SK-N-DZ (cell line): ENCODE measurements at places on chromosomes 3 and 15.

- no peak for DNase-seq
Measured at GRCh38 chr3:183265157-183265642, 12.1 kb downstream of the B3GNT5 start.

- no peak for DNase-seq
Measured at GRCh38 chr3:112489674-112490479, 9.4 kb downstream of the BTLA start.

- DNase-seq: peak; percentile 49
Measured at GRCh38 chr3:123152687-123153086, 49.1 kb upstream of the SEC22A start.

DNA sequence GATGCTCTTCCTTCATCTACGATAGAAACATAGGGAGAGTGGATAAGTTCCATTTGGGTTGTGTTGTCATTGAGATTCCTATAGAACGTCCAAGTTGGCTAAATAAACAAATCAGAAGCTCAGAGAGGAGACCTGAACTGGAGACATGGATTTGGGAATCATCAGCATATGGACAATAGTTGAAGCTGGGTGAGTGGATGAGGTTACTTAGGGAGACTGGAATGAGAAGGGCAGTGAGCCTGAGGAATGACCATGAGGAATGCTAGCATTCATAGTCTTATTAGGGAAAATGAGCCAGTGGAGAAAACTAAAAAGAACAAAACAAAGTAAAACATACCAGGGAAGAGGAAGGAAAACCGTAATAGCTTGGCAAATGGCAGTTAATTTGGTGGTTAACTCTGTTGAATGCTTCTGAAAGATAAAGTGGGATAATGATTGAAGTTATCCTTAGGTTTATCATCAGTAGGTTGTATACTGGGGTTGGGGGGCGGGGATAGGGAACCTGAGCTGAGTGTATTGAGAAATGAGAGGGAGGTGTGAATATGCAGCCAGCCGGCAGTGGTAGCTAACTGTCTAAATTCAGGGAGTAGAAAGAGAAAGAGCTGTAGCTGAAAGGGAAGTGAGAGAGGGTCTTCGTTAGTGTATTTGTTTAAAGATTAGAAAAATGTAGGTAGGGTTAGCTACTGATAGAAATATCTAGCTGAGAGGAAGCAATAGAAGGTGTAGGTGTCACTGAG, 74.6 kb downstream of the ARHGEF26 start:
- DNase-seq: no peak

DNA sequence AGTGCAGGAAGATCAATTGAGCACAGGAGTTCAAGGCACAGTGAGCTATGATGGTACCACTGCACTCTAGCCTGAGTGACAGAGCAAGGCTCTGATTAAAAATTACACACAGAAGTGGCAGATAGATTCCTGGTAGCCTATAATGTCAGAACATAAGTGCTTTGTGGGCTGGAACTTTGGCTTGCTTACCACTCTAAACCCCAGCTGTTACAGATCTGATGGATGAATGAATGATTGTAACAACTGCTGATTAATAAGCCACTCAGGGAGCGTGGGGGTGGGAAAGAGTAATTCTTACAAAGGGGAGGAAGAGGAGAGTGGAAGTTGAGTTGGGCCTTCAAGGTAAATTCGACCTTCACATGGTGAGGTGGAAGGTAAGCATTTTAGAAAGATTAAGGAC, 40.9 kb upstream of the PTPN23 start:
- no peak for DNase-seq

DNA sequence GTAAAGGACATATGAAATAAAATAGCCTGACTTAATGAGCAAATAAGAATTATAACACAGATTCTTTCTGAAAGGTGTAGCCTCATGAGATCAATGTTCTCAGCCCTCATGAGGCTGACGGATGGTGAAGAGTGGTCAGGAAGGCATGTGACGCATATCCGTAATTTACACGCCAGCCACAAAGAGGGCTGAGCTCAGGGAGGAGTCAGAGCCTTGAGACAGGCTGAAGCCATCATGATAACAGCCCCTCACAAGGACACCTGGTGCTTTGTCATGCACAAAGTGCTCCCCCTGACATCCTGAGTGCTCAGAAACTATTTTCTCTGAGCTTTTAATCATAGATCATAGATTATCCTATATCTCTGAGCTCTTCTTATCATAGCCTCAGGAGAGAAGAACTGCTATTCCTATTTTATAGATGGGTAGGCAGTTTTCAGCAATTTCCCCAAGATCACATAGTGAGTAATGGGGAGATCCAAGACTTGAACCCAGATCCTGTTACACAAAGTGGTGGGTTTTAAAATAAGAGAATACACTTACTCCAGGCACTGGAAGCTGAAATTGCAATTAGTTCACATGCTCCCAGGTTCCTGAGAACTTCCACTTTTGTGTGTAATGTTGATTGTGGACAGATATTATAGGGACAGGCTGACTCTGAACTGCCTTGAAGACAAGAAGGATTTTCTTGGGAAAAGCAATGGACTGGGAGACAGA, 267.1 kb downstream of the RPLP1 start:
- DNase-seq: no peak

GRCh38 chr3:151940481-151940880, 67.0 kb downstream of the SUCNR1 start:
- no peak for DNase-seq
